ENCODE measurements at places on chromosomes 2 and 18.
A peak's percentile ranks its signal among the peaks of the same experiment; 100 is the strongest.

DNA sequence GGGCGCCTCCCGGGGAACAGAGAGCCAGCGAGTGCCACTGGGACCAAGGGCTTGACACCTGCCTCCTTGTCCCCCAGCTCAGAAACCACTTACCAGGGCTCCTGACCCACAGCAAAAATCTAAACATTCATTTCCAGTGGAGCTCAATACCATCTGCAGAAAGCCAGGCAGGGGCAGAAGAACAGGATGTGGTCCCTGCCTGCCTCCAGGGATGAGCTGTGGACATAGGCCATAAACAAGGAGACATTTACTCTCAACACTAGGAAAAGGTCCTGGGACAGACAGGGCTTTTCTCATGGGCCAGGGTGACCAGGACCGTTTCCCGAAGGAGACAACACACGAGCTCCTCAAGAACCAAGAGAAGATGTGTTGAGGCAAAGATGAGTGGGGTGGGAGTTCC, 203.0 kb downstream of the CTIF start:
- no peak for DNase-seq

GRCh38 chr2:216285701-216286100, 86.6 kb downstream of the MARCHF4 start:
- peak; percentile 15 for DNase-seq

- no peak for DNase-seq
Measured at GRCh38 chr2:231928481-231928880, 2.3 kb upstream of the NPPC start.

DNA sequence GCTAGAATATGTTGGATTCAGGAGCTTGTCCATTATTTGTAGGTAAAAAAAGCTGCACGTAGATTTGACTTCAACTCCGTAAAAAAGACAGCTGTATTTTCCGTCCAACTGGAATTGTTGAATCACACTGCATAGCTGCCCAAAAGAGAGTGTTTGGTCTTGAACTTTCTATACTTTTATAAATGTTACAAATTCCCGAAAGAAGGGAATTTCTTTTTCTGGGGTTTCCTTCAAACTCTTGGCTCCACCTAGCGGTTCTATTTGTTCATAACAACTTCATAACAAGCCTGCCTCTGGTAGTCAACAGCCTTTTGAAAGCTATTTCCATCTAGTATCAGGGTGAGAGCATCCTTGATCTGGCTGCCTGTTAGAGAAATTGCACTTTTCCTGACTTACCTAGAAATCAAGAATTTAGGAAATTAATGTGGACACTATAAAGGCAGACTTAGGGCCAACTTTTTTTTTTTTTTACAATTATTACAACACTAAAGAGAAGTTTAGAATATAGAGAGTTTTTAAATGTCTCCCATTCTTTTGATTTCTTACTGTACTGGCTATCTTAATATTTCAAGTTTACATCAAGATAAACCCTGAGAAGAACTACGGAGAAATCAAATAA, 48.1 kb downstream of the TMEM185B start:
- peak; percentile 68 for DNase-seq

GRCh38 chr2:227154986-227155774, 8.8 kb downstream of the COL4A4 start:
- no peak for DNase-seq

- no peak for DNase-seq
Measured at GRCh38 chr18:27824841-27825681, 351.9 kb downstream of the CDH2 start.

GRCh38 chr18:34660572-34660971, 49.5 kb upstream of the DTNA start:
- peak; percentile 55 for DNase-seq

DNA sequence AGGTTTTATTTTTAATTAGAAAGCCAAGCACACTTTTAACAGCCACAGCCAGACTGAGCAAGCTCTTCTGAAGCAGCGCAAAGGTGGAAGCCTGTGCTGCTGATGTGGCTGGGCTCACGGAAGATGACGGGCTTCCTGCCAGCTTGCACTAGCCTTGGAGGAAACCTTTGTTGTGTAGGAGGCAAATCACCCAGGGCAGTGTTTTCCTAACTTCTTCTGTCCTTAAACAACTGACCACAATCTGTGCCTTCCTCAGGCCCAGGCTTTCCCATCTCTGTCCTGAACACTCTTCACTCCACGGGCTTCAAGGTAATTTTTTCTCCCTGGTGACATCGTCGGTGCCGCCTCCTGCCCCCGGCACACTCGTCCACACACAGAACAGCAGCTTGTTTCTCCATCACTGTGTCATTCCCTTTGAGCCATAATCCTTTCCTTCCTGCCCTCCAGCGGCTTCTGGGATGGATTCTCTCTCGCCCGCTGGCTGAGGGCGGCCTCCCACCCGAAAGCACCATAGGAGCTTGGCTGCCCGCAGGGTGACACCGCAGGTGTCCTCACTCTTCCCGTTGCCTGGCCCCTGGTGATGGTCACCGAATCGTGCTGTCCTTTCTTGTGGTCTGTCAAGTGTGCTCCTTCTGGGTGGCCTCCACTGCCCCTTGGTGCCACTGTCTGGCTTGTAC, 31.1 kb upstream of the INHBB start:
- no peak for DNase-seq

GRCh38 chr2:85264471-85264870, 63.3 kb downstream of the TGOLN2 start:
- DNase-seq, result no peak

DNA sequence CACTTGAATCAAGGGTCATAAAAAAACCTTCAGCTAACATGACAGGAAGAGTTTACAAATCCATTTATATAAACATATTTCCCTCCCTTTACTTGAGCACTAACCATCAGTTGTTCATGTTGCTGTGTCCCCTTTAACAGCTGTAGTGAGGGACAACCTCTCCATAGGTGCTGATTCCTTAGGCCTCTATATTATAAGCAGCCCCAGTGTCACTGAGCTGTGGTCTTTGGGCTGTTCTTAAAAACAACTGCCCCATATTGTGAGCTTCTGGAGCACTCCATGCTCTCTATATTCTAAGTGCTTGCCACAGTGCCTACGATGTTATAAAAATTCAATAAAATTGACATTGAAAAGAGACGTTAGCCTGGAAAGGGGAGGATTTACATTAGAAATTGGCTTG, 175.3 kb downstream of the ZNF385B start:
- no peak for DNase-seq

- DNase-seq, result no peak
Measured at GRCh38 chr2:152929628-152930027, 211.2 kb downstream of the ARL6IP6 start.

DNA sequence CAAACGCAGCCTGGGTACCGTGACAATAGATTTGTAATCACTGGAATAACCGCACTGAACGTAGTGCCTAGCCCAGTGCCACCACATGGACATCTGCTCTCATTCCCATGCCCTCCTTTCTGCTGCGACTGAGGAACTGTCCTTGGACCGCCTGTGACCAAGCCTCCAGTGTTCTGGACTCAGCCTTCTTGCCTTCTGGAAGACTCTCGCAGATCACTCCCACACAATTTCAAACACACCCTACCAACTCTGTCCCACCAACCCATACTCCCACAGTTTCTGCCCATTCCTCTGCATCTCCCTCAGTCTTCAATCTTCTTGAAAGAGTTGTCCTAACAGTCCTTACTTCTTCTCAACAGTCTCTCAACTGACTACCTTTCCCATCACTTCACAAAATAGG, 2.1 kb downstream of the RNF149 start:
- DNase-seq, result no peak

- no peak for DNase-seq
Measured at GRCh38 chr2:143497726-143498125, 368.5 kb downstream of the ARHGAP15 start.
